Right atrium auricular region (tissue), 2 donors: ENCODE measurements at places on chromosomes 6 and 20. TPM values are rescaled to one million over a fixed set of nuclear protein-coding genes. Genes with fewer than 3 reads are reported as not detected.

DNA sequence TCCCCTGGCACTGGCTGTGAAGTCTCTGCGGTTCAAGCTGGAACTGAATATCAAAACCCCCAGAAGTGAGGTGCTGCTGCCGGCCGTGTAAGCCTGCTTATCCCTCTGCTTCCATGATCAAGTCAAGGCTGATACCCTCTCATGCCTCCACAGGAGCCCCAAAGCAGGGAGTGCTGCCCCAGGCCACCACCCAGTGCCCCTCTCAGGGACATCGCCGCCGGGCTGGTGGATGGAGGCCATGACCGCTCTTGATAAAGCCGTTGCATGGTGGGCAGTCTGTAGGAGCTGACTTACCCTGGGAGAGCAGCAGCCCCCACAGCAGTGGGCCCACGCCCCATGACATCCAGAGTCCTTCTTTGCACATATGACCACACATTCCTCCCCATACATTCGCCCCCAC, 162.0 kb upstream of the CST7 start:
- no peak for DNase-seq

DNA sequence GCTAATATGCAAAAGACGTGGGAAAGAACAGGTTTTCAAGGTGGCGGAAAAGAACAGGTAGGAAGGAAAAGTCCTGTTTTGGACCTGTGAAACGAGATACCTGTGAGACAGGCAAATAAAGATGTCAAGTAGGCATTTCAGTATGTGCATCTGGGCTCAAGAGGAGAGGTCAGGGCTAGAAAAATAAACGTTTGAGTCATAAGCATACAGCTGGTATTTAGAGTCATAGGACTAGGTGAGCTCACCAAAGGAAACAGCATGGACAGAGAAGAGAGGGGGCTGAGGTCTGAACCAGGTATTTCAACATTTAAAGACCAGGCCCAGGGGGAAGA, 14.9 kb downstream of the MTFR2 start:
- no peak for DNase-seq

GRCh38 chr6:10759312-10759839, 11.8 kb downstream of the TMEM14B start:
- DNase-seq: no peak

DNA sequence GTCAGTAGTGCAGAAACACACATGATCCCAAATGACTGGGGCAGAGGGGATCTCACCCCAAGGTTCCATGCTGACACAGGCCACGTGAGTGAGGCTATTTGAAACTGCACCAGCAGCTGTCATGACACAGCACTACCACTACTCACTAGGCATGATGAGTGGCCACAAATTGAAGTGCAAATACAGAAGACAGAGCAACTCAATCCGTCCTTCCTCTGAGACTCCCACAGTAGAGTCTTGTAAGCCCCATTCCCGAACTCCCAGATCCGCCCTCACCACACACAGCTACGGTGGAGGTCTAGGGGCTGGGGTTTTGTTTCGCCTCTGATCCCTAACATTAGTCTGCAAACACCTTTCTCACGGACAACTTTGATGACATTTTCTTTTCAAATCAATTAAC, 113.3 kb upstream of the NUP153 start:
- no peak for DNase-seq

DNA sequence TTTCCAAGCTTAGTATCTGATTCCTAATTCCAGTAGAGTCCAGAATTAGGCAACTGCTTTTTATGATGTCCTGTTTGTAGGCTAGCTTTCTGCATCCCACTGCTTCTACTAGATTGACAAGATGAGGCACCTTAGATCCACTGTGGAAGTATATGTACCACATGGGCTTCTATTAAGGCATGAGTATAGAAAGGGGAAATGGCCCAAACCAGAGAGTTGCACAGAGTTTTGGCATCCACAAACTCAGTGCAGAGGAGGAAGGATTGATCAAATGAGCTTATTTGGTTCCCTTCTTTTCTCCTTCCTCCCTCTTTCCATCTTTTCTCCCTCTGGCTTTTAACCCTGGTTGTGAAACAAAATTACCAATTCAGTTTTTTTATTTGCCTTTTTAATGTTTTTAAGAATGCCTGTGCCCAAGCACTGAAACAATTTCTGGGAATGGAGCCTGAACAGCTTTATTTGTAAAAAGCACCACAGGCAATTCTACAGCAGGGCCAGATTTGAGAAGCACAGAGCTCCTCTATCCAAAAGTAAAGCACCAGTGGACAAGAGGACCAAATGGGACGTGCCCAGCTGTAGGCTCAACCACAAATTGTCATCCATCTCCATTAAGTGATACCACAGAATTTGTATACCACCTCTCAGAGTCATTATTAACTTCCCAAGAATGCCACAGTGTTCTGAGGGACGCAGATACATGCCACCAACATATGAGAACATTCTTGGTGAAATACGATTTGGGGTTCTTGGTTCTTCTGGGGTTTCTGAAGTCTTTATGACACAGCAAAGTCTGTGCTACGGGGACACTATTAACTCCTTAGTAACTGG, 969.1 kb downstream of the KIF16B start:
- DNase-seq: no peak

DNA sequence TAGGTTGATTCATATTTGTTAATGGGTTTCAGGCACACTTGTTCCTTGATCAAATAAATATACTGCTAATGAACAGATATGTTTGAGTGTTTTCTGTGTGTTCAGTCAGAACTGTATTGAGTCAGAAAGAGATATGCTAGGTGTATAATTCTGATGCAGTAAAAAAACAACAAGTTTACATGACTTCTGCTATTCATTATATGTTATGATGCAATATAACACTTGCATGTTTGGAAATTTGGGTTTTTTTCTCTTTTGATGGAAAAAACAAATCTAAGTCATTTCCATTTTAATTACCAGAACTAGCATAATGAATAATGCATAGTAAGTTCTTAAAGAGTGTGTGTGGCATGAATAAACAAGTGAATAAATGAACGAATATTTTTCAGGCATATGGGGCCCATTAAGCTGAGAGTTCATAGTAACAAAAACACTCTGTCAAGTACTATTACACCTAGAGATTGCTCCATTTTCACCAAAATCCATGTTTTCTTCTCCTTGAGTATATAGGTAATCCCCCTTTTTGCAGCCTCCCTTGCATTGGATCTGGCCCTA, 208.3 kb upstream of the NT5E start:
- DNase-seq: no peak

- DNase-seq: no peak
These were observed 54.3 kb upstream of the SLC22A16 start for GRCh38 chr6:110530671-110531070.

GRCh38 chr6:85065831-85066230, 301.4 kb upstream of the TBX18 start:
- no peak for DNase-seq

DNA sequence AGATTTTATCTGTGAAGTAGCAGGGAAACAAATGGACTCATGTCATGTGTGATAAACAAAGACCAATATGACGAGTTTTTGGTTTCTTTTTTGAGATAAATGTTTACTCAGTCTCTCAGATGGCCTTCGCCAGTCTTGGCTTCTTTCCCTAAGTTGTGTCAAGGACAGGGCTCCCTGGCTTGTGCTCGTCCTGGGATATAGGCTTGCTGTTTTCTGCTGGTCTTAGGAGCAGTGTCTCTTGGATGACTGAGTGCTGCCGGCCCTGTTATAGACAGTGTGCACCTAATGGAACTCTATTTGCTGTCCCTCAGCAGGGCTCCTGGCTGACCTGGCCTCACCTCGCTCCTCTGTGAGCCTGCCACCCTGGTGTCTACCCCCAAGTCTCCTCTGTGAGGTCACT, 324.1 kb upstream of the SYNCRIP start:
- no peak for DNase-seq

GRCh38 chr6:3263096-3263495, 4.3 kb downstream of the PSMG4 start:
- no peak for DNase-seq

DNA sequence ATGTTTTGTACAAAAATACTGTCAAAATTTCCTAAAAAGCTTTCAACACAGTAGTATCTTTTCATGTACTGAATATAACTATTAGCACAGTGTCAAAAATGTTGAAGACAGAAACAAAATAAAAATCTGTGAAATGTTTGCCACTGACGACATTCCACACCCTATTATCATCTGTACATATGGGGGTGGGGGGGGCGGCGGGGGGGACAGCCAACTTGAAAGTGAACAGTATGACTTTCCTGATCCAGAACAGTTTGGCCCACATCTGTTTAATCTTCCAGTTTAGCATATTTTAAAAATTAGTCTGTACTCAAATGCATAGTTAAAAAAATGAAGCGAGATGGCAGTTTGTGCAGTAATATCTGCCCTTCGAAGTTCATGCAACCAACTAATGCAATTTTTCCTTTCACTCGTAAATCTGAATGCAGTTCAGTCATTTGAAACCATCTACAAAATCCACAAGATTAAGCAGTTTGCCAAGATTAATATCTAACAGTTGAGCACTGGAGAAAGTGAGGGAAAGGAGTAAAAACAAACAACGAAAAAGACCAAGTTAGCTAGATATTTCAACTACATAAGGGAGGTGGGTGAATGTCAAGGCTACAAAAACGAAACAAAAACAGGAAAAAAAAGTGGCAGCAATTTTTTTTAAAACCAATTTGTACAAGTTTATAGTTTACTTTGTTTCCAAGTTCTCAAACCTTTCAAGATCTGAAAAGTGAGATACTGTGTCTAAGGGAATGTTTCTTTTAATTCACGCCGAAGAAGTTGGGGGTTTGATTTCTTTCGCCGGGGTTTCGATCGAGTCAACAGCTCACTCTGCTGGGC, 1.9 kb downstream of the CITED2 start:
- no peak for DNase-seq

- no peak for DNase-seq
These were observed 2.7 kb upstream of the ZNFX1 start for GRCh38 chr20:49280463-49281058.

GRCh38 chr20:13338999-13339411, 117.9 kb downstream of the ISM1 start:
- DNase-seq: no peak

DNA sequence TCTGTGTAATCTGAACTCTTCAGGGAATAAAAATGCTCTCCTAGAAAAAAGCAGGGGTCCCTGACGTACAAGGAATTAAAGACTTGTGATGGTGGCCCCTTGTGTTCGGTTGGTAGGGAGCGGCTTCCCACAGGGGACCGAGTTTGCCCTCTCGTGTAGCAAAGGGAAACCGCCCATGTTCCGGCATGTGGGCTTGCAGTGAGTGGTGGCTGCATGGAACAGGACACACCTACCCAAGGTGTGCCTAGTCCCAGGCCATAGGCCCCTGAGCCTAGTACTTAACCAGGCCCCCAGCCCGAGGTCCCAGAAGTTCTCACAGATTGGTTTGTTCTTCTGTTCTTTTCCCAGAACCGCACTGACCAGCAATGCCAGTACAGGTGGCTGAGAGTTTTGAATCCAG, 15.5 kb downstream of the MYBL2 start:
- DNase-seq: no peak

- DNase-seq: no peak
These were observed 19.1 kb downstream of the TRIM38 start for GRCh38 chr6:25981568-25982263.

- DNase-seq: no peak
These were observed 29.5 kb upstream of the HLA-A start for GRCh38 chr6:29912840-29913239.

- no peak for DNase-seq
These were observed 15.7 kb upstream of the CGA start for GRCh38 chr6:87110636-87111035.

DNA sequence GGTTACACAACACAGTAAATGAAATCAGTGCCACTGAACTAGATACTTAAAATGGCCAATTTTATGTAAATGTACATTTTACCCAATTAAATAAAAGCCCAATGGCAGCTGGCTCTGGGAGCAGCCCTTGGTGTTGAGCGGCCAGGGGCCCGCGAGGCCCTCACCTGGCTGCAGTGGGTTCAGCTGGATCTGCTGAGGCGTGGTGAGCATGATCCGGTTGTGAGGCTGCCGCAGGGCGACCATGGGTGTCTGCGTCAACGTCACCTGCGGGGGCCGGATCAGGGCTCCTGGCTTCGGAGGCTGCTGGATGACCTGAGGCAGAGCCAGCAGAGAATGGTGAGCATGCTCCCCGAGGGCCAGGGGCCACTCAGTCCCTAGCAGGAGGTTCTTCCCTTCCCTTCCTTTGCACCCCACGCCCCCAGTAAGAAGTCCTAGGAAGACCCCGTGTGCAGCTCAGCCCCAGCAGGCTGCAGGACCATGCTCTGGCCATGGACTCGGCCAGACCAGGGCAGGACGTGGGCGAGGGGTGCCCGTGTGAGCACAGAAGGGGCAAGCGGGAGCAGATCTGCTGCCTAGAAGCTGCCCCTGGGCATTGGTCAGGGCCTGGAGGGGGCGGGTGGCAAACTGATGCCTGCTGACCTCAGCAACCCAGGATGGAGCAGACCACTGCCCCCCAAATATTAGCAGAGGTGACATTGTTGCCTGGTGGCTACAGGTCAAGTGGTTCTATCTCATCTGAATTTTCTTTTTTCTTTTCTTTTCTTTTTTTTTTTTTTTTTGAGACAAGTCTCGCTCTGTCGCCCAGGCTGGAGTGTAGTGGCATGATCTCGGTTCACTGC, 61.9 kb downstream of the TAF4 start:
- DNase-seq: no peak

DNA sequence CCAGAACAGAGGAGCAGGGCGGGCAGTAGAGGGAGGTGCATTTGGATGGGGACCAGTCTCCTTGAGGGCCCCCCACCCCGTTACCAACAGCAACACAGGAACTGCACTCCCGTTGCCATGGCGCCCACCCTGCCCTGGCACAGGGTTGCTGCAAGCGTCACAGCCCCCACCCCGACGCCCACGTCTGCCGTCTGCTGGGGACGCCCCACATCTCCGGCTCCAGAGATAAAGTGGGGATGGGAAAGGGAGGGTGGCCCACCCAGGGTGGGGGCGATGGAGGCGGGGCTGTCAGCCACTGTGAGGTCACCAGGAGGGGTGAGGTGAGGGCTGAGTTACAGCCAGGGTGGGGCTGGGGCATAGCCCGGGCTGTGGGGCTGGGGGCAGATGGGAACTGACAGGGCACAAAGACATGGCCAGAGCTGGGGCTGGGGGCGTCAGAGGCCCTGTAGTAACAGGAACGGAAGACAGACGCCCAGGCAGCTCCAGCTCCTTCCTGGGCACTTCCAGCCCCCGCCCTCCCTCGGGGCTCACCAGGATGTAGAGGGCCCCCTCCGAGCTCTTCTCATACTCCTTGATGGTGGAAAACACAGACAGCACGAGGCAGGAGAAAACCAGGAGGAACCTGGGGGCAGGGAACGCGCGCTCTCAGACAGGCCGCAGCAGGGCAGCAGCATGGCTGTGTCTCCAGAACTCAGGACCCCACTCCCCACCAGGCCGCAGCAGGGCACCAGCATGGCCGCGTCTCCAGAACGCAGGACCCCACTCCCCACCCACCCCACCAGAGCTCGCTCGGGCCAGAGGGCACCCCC, 26.0 kb downstream of the KCNQ2 start:
- no peak for DNase-seq

The COL19A1 gene
- total RNA-seq: 2.7 TPM

The SGK2 gene
- total RNA-seq: not detected

The PLA2G7 gene
- 0.26 TPM for total RNA-seq

The NKAIN4 gene
- not detected for total RNA-seq

The TUBB2B gene
- 2.2 TPM for total RNA-seq

The AIF1 gene
- total RNA-seq: 27.3 TPM

The RAET1L gene
- not detected for total RNA-seq

The EMILIN3 gene
- total RNA-seq: 1.8 TPM

The FRMD1 gene
- 0.08 TPM for total RNA-seq

The IL17A gene
- total RNA-seq: not detected

The MCHR2 gene
- not detected for total RNA-seq

The PRRT1 gene
- 1.1 TPM for total RNA-seq

The KCNQ5 gene
- not detected for total RNA-seq

The NRN1 gene
- total RNA-seq: 7.5 TPM
